Right renal cortex interstitium (tissue), 3 donors: ENCODE measurements at places on chromosomes 1 and 21. TPM values are rescaled to one million over a fixed set of nuclear protein-coding genes. Genes with fewer than 3 reads are reported as not detected.

- no peak for DNase-seq
These were observed 111.8 kb upstream of the CYYR1 start for GRCh38 chr21:26684889-26685288.

GRCh38 chr1:78715181-78715661 is 65.6 kb downstream of the IFI44 start:
- no peak for DNase-seq

DNA sequence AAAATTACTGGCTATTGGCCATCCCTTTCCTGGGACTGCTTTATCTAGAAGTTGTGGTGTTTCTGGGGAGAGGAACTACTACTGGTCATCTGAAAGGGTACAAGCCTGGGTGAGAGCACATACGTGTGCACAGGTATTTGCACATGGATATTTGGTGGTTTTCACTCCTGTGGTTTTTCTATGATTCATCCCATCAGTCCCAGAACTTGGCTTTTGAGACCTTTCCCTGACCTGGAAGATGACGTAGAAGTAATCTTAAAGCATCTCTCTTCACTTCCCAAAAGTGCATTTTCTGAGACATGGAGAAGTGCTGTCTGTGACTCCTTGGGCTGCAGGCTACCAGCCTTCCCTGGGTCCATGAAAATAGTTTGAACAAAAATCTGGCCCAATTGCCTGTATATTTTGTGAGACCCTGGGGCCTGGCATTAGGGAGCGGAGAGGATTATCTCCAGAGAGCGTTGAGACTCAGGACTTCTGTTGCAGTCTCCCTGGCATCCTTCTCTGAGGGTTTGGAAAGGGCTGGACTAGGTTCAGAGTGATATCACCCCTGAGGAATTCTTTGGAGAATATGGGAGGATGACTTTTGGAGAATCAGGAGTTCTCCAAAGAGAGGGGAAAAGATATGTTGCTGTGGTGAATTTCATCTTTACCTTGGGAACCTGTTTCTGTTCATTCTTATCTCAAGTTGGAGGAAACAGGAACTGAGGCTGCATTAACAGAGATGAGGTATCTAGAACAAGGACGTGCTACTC is 130.8 kb downstream of the NOS1AP start:
- DNase-seq: no peak

GRCh38 chr1:156582388-156583017 is 3.0 kb downstream of the TTC24 start:
- DNase-seq: no peak

DNA sequence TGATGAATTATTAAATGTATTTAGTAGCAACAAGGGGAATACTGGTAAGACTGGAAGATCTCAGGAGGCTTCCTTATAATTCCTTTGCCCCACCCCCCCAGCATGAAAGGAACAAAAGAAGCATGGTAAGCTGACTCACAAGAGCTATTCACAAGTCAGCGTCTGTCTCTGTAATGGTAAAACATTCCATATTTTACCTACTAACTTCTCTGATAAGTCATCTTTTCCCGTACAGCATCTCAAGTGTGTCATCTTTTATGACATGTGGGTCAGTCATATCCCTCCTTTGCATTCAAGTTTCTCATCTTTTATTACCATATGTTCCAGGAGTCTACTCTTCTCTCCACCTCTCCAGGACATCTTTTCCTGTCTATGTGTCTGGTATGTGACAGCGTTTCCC is 241.3 kb downstream of the PLA2G4A start:
- no peak for DNase-seq

DNA sequence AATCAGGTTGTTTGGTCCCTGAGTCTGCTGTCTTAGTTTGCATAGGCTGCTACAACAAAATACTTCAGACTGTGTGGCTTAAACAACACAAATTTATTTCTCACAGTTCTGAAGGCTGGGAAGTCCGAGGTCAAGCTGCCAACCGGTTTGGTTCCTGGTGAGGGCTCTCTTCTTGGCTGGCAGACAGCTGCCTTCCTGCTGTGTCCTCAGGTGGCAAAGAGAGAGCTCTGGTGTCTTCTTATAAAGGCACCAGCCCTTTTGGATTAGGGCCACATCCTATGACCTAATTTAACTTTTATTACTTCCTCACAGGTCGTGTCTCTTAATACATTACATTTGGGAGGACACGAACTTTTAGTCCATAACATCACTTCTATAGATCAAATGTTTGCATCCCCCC is 89.6 kb upstream of the CD34 start:
- no peak for DNase-seq

DNA sequence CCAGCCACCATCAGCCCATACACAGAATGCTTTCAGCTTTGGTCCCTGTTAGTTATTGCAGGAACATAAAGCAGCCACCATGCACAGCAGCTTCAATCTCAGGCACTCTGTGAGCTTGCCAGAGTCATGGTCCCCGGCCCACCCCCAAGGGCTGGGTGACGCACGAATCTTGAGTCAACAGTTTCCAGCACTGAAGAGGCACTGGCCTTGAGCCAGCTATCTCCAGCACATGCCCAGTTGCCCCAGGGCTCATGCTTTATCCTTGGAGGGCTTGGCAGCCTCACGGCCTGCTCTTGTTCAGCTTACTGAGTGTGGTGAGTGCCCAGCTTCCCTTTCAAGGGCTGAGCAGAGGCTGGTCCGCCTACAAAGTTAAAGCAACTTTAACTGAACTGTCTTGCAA is 200.7 kb upstream of the RAB4A start:
- no peak for DNase-seq

MMP23B gene
- 15.2 TPM for polyA plus RNA-seq

REN gene
- 197 TPM for polyA plus RNA-seq

RC3H1 gene
- 13.3 TPM for polyA plus RNA-seq

FAM78B gene
- 0.83 TPM for polyA plus RNA-seq
